Mesenchymal stem cell (in vitro differentiated cells and primary cell): ENCODE measurements at places on chromosomes 6 and 20.

DNA sequence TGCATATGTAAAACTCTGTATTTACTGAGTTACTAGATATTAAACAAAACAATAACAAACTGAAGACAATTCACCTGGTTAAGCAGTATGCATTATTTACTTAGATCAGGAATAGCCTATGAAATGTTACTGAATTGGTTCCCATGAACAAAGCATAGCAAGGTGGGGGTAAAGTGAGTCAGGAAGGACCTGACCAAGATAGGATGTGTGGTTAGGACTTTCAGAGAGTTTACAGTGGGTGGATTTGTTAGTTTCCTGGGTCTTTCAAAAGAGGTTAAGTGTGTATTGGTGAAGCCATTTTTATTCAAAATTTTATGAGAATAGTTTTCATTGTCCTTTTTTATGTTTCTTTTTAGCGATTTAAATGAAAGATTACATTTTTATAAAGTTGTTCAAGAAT lies 32.9 kb downstream of the TBPL1 start:
- DNase-seq: no peak

DNA sequence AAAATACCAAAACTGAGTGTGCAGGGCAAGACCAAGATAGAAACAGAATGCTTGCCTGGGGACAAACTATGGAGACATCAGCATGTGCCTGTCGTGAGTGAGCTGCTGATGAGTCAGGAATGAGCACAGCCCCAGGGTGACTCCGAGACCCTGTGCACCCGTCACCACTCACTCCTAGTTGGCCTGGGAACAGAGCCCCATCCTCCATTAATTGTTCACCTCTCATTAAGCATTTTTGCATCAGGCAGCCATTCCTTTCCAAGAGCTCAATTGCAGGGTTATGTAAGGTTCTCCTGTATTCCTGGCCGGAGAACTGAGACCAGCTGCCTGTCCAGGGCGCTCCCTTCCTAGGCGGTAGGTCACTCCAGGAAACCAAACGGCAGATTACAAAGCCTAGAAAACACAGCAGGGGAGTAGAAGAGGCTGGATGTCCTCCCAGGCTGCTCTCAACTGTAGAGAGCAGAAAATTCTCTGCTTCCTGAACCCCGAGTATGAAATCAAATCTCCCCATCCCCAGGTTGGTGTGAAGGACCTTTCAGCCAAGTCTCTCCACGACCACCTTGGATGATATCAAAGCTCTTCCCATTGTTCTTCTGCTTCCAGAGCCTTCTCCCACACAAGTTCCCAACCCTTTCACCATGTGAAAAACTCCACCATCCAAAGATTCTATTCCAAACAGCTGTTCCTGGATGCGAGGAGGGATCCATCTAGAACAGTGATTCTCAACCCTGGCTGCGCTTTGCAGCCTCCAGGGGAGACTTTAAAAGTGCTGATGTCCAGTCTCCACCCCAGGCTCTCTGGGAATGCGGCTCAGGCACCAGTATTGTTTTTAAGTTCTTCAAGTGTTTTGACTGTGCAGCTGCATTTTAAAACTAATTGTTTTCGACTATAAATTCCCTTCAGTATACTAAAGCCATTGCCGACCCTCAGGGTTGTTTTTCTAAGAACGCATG lies 532.6 kb upstream of the JARID2 start:
- peak; percentile 93 for DNase-seq

DNA sequence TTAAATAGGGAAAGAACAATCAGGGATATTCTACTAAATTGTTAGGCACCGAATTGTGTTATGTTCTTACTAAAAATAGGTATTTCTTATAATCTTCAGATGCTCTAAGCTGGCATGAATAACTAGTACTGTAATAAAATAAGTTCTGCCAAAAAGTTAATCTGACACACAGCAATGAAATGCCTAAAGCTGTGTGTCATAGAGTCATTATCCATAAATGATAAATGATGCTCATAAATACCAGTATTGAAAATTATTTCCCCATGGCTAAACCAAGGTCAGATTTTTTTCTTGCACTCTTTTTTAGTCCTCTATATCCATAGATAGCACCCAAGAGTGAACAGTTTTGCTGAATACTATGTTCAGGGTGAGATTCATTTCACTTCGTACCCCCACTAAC lies 11.7 kb upstream of the PRIM2 start:
- DNase-seq: no peak

DNA sequence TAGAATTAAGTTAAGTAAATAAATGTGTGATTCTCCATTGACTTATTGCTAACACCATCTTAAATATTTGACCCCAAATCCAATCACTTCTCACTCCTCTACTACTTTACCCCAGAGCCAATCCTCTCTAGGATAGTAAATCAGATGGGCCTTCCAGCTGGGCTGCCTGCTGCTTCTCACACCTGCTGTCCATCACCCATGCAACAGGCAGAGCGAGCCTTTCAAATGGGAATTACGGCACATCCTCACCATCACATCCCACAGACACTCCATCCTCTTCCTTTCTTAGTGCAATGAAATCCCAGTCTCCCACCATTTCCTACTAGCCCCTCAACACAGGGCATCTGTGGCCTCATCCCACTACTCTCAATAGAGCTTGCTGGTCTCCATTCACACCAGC lies 34.0 kb downstream of the HLA-F start:
- DNase-seq: no peak

DNA sequence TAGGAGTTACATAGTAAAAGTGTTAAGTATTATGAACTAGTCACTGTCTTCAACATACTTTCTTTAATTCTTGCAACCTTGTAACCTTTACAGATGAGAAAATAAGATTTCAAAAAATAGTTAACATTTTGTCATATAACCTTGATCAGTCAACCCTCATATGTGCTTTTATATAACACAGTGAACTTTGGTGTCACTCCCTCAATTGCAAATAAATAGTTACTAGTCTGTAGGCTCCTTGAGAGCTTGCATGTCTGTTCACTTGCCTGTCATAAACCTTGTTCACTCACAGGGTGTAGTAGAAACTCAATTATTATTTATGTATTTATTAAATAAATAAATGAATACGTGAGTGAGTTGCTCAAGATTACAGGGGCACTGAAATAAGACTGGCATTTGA lies 107.5 kb downstream of the QKI start:
- no peak for DNase-seq

DNA sequence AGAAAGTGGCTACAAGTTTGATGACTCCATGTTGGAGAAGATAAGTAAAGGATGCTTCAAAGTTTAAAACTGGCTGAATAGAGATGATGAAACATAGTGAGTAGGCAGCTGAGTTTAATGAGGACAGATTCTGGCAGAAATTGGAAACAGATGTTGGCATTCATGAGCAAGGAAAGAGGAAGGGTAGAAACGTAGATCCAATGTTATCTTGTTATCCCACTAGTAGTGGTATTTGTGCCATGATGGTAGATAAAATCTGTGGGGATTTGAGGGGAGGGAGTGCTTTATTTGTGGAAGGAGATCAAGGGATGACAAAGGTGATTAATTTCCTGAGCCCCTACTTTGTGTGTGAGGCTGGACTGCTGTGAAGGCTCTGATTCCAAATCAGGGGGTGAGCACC lies 69.5 kb downstream of the MRAP2 start:
- no peak for DNase-seq

DNA sequence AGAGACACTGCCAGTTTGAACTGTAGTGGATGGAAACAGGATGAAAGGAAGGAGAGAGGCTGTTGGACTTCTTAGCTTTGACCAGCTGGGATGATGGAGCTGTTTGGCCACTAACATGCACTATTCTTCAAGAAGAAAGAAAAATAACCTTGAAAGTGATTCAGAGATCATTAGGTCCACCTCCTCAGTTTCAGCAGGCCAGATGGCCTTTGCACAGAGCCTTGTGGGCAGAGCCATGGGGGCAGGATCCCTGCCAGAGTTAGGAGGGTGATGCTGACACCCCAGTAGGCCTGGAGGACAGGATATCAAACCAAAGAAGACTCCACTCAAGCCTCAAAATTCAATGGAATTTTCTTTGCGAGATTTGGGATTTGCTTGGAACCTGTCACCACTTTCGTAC lies 74.5 kb upstream of the TMEM181 start:
- no peak for DNase-seq

DNA sequence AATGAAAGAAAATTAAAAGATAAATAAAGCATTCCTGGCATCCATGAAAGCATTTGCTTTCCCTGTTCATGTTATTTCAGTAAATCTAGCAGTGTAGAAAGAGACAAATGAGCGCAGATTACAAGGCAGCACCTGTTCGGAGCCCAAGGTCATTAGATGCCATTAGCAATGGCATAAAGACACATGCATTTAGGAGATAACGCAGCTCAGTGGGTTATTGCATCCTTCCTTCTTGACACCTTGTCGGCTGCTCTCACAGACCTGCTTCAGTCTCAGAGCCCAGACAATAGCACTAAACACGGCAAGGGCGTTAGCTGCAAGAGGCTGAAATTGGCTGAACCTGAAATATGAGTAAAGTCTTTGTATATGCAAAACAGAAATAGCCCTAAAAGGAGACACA lies 140.3 kb downstream of the ATXN1 start:
- no peak for DNase-seq

DNA sequence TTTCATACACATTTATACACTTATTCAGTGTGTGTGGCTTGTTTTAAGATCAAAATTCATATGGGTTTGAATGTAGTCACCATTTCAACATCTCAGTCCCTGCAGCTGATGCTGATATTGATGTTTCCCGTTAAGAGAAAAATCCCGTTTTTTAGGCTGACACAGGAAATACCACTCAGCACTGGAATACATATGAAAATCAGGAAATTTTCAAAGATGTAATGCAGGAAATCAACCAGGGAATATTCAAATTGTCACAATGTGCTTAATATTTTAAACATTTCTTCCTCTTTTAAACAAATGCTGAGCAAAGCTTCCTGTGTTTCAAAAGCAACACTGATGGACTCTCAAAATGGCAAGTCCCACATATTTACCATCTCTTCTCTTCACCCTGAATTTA lies 94.5 kb upstream of the MARCKS start:
- DNase-seq: no peak

- DNase-seq: no peak
Measured at GRCh38 chr6:73043446-73043845, 181.8 kb downstream of the KHDC1L start.

DNA sequence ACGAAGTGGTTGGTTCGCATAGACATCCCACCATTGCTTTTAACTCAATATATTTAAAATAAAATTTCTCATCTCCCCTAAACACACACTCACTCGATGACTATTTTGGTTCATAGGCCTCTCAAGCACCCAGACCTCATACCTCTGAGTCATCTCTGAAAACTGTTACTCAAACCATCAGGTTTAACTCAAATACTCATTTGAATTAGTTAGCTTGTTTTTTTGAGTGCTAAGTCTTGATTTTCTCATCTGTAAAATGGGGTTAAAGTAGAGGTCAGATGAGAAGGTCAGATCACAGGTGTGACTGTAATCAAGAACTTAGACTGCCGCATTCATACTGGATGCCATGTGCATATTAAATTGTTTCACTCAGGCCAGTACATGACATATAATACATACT lies 243.9 kb upstream of the TENT5A start:
- peak; percentile 68 for DNase-seq

DNA sequence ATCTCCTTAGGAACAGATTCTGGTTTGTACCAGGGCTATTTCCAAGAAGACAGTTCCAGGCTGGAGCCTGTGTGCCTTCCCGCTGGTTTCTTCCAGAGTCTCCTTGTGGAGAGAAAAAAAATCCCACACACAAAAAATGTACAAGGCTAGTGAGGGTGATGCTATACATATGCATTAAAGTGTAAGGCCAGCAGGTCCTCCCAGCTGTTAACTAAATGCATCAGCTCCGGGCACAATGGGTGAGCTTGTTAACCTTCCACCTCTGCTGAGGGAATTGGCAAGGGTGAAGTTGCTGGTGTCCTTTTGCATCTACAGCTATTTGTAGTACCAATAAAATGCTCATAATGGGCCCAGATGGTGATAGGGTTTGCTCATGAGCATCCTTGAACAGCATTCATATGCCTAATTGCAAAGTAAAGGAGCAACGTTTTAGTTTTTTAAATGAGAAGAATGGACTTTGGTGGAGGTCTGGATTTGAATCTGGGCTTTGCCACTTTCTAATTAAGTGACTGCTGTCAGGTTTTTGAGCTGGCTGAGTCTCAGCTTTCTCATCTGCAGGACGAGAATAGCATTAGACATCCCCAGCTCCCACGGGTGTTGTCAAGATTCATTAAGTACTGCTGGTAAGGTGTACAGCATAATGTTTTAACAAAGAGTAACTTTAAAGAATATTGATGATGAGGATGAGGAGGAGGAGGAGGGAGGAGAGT lies 361.8 kb downstream of the QKI start:
- DNase-seq: no peak

DNA sequence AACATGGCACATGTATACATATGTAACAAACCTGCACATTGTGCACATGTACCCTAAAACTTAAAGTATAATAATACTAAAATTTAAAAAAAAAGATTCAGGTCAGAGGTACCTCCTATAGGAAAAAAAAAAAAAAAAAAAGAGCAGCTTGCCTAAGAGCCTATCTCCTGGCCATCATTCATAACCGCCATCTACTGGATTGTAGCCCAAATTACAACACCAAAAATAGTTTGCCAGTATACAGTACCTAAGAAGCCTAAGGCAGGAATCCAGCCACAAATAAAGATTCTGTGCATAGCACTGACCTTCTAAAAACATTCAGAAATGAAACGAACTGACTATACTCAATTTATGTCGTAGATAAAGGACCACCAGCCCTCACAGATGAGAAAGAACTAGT lies 438.4 kb upstream of the ADGRB3 start:
- DNase-seq: no peak

GRCh38 chr6:44228836-44229235 lies 5.4 kb downstream of the SLC29A1 start:
- no peak for DNase-seq

DNA sequence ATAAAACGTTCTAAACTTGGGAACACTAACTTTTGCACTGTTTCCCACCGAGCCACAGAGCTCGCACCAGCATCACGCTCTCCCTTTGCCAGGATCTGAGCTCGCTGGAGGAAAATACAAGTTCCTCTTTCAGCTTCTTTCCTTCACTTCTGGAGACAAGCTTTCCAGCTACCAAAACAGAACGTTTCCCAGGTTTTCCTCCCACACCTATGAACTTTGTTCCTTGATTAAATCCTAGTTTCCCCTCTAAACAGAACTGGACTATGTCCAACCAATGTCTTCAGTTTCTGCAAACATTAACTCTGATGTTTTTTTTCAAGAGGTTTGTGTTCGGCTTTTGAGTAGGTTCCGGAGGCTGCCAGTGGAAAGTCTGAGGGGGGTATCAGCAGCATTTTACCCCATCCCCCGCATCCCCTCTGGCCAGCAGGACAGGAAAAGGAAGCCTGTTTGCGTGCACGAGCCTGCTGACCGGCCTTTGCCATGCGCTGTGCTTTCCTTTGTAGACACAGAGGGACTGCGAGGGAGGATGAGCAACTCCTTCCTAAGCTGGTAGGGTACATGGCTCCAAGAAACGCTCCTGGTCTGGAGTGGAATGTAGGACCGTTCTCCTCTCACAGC lies 135.5 kb downstream of the LY86 start:
- peak; percentile 80 for DNase-seq

DNA sequence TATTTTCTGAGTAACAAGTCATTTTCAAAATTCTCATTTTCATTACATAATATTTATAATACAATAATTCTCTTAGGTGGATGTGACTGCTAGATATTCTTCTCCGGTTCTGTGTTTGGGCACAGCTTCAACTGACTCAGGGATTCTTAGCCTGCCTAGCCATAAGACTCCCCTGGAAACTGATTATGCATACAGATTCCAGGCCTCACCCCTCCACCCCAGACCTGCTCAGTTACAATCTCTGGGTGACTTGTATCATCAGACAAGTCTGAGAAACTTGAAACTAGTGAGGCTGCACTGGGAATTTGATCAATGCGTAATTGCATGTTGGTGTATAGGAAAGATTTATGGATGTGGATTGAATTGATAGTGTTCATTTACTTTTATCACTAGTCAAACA lies 25.4 kb downstream of the FLRT3 start:
- DNase-seq: no peak
